PC-3 (cell line): ENCODE measurements at places on chromosomes 2 and 18. TPM values are rescaled to one million over a fixed set of nuclear protein-coding genes. Genes with fewer than 3 reads are reported as not detected.

- H3K4me3 ChIP-seq, result no peak overlapping the region
- no peak overlapping the region for H3K27ac ChIP-seq
- H3K36me3 ChIP-seq, result no peaks in the 10 kb centered on the region
Observed at GRCh38 chr2:217729421-217730053, 273.3 kb downstream of the TNS1 start.

The GALR1 gene
- total RNA-seq, result not detected in 2 replicates

DNA sequence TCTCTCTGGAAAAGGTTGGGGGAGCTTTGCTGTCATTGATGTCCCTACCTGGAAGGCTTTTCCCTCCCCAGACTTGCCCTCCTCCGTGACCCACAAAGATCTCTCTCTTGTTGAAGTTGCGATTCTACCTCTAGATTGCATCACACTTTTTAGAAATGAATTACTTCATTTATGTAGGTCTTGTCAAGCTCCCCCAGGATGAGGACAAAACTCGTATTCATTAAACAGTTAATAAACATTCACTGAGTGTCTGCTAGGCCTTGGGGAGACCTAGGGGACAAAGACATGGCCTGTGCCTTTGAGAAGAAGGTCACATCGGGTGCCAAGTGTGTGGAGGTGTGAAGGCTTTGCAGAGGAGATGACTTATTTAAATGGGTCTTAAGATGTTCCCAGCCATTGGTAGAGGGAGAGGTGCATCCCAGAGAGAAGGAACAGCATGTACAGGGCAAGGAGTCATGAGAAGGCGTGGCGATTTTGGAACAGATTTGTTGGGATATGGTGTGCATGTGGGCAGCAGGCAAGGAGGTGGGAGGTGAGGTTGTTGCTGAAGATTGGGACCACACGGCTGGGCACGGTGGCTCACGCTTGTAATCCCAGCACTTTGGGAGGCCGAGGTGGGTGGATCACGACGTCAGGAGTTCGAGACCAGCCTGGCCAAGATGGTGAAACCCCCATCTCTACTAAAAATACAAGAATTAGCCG, 9.8 kb upstream of the YWHAQ start:
- H3K36me3 ChIP-seq, result no peaks in the 10 kb centered on the region
- DNase-seq, result no peak
- H3K4me1 ChIP-seq, result peaks cover 53% of the 10 kb centered on the region

The DSG2 gene
- total RNA-seq, result 17.2 and 21.1 TPM in 2 replicates

The RTP5 gene
- total RNA-seq, result not detected in 2 replicates

The TUBA4B gene
- total RNA-seq, result not detected in 2 replicates

DNA sequence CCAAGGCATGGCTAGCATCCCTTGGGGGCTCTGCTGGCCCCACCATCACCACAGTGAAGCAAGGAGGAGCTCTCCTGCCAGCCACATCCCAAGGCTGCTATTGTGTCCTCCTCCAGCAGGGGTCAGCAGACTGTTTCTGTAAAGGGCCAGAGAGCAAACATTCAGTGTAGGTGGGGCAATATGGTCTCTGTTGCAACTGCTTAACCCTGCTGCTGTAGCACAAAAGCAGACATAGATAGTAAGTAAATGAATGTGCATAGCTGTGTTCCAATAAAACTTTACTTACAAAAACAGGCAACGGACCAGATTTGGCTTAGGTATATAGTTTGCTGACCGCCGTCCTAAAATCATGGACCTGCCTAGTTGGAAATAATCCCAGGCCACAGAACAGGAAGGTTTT, 36.4 kb upstream of the ZBTB7C start:
- H3K27ac ChIP-seq, result no peak overlapping the region
- H3K4me3 ChIP-seq, result no peak overlapping the region

GRCh38 chr2:168731616-168732015, 70.8 kb upstream of the NOSTRIN start:
- H3K27me3 ChIP-seq, result no peaks in the 10 kb centered on the region
- no peaks in the 10 kb centered on the region for H3K4me1 ChIP-seq
- no peaks in the 10 kb centered on the region for H3K36me3 ChIP-seq
- no peak overlapping the region for H3K4me3 ChIP-seq
- no peak overlapping the region for H3K27ac ChIP-seq

The FOSL2 gene
- total RNA-seq, result 34.2 and 46.8 TPM in 2 replicates

The LONRF2 gene
- total RNA-seq, result 1.1 and 1.3 TPM in 2 replicates

DNA sequence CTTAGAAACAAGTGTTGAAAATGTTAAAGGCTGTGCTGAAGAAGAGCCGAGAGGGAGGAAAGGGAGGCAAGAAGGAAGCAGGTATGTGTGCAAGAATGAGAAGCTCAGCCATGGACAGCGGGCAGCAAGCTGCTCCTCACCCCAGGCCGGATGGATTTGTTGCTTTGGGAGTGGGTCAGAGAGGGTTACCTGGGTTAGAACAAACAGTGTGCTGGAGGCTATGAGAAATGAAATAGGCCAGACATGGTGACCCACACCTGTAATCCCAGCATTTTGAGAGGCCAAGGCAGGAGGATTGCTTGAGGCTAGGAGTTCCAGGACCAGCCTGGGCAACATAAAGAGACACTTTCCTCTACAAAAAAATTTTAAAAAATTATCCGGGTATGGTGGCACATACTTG, 97.5 kb downstream of the TANC1 start:
- H3K27ac ChIP-seq, result no peak overlapping the region
- peaks cover 35% of the 10 kb centered on the region for H3K4me1 ChIP-seq
- H3K4me3 ChIP-seq, result no peak overlapping the region
- H3K27me3 ChIP-seq, result no peaks in the 10 kb centered on the region
- H3K36me3 ChIP-seq, result peaks cover 13% of the 10 kb centered on the region

- DNase-seq, result no peak
- H3K4me3 ChIP-seq, result no peak overlapping the region
- H3K27ac ChIP-seq, result no peak overlapping the region
- no peaks in the 10 kb centered on the region for H3K36me3 ChIP-seq
Observed at GRCh38 chr2:80058562-80058961, 246.0 kb downstream of the LRRTM1 start.

DNA sequence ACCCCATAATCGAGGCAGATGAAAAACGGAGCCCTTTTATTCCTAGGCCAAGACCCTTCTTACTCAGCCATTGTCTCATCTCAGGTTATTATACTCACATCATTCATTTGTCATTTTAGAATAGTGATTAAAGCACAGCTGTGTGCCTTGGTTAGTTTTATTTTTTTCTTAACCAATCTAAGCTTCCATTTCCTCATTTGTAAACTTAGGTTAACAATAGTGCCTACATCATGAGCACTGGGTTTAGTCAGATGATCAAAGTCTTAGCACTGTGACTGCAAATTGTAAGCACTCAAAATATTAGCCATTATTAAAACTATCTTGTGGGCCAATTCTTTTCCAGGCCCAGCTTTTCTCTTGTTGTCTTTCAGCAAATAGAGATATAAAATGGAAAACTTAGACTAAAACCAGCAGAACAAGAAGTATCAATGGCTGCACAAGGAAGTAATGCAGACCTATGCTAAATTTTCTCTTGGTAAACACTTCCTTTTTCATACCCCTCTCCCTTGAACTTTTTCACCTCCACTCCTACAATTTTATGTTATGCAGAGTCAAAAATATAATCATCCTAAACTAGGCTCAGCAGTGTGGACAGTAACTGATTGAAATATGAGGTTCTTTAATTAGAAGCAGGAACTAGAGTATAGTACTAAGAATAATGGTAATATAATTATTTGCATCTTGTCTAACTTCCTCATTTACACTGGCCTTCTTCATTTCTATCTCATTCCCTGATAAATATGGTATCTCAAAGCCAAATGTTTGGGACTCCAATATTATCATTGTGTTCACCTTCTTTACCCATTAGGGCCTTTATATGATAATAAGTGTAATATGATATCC, 21.5 kb upstream of the GALNT3 start:
- DNase-seq, result no peak
- H3K27me3 ChIP-seq, result no peaks in the 10 kb centered on the region
- H3K36me3 ChIP-seq, result no peaks in the 10 kb centered on the region
- no peak overlapping the region for H3K27ac ChIP-seq

GRCh38 chr2:72757177-72757775, 68.6 kb downstream of the EXOC6B start:
- H3K27me3 ChIP-seq, result no peaks in the 10 kb centered on the region
- H3K36me3 ChIP-seq, result peaks cover 9% of the 10 kb centered on the region; the same call in 1 of the 2 replicates
- H3K27ac ChIP-seq, result no peak overlapping the region
- DNase-seq, result no peak
- H3K4me1 ChIP-seq, result no peaks in the 10 kb centered on the region

The NT5DC4 gene
- 0.04 TPM in 1 of 2 replicates, not detected in the other for total RNA-seq

DNA sequence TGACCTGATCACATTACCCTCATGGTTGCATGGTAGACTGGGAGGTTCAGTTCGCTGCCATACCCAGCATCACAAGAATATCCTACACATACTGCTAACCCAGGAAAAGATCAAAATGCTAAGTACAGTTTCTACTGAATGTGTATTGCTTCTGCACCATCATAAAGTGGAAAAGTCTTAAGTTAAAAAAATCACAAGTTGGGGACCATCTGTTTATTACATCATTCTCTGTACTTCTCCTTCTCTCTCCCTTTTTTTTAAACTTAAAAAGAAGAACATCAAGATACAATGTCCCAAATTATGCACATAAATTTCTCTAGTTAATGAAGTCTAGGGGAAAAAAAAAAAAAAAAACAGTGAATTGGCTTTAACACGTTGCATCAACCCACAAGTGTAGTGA, 43.3 kb downstream of the NBAS start:
- no peak overlapping the region for H3K4me3 ChIP-seq
- DNase-seq, result no peak
- H3K27me3 ChIP-seq, result no peaks in the 10 kb centered on the region
- no peak overlapping the region for H3K27ac ChIP-seq
- H3K4me1 ChIP-seq, result no peaks in the 10 kb centered on the region

DNA sequence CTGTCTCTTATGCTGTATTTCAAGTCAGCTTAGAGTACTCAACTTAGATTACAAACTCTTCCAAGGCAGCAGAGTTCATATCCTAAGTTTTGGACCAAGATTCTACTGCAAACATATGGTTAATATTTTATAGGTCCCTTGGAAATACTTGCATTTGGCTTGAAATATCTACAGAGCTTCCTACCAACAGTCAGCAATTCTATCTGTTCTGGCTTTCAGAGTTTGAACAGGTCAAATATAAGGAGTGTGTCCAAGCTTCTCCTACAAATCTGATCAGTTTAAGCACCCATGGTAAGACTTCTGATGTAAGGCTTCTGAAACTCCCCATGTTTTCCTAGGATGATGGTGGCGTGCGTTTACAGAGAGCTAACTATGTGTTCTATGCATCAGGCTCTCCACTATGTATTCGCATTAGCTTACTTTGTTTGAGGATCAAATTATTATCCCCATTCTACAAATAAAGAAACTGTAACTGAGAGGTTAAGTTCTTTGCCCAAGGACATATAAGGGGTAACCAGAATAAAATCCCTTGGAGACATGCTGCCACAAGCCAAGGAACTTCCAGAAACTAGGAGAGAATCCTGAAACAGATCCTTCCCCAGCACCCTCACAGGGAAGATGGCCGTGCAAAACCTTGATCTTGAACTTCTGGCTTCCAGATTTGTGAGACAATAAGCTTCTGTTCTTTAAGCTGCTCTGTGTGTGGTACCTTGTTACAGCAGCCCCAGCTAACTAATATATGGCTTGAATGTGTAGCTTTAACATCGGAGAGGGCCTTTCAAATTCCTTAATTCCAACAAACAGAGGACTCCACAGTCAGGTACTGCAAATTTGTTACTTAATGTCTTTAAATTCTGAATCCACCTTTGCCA, 55.1 kb downstream of the ATP8B1 start:
- H3K27me3 ChIP-seq, result no peaks in the 10 kb centered on the region
- DNase-seq, result no peak
- H3K36me3 ChIP-seq, result no peaks in the 10 kb centered on the region
- H3K4me3 ChIP-seq, result no peak overlapping the region
- H3K27ac ChIP-seq, result peak overlapping the region; percentile 40

DNA sequence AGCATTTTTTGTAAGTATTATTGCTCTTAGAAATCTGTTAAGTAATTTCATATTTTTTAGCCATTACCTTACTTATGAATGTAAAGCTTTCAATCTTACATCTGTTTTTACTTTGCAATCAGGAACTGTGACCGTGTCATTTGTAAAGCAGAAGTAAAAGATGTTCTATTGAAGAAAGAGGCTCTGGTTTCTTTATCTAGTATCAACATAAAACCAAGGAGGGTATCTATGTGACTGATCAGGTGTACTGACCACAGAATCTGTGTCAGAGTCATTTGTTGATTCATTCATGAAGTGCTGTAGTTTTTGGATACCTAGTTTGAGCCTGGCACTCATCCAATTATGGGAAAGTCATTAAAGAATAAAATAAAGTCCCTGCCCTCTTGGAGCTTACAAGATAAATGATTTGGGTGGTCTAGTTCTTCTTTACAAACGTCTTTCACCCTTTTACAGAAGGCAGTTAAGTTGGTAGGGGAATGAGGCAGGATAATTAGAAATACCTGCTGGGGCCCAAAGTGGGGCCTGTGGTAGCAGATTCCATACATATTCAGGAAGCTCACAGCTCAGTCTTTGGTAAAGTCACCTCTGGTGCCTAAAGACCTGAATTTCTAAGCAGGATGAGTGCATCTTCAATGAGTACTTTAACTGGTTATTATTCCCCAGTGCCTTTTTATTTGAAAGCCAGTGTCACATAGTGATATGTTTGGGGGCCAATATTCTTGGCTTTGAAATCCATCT, 260.6 kb upstream of the NT5C1B start:
- peak; percentile 7 for DNase-seq
- no peaks in the 10 kb centered on the region for H3K36me3 ChIP-seq
- no peaks in the 10 kb centered on the region for H3K27me3 ChIP-seq
- H3K4me1 ChIP-seq, result no peaks in the 10 kb centered on the region; the same call in 1 of the 2 replicates
- no peak overlapping the region for H3K4me3 ChIP-seq
- no peak overlapping the region for H3K27ac ChIP-seq

The DCDC2C gene
- not detected in 2 replicates for total RNA-seq

DNA sequence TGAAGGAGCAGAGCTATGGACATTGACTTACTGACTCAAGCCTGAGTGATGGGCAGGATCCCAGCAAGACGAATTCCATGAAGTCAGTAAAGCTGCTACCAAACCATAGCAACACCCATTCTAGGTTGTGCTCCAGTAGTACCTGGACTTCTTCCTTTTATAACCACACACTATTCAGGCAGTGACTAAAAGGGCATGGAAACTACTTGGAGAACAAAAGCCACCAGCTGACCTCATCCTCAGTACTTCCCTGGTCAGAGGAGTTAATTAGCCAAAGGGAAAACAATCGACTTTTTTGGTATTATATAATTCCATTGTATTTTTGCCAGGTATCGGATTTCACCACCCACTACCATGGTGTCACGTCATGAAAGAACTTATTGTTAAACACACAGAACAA, 237.1 kb downstream of the TTC32 start:
- H3K27ac ChIP-seq, result no peak overlapping the region
- peak; percentile 31 for DNase-seq
- peaks cover 18% of the 10 kb centered on the region for H3K4me1 ChIP-seq
- H3K36me3 ChIP-seq, result no peaks in the 10 kb centered on the region
- H3K4me3 ChIP-seq, result no peak overlapping the region
- H3K27me3 ChIP-seq, result no peaks in the 10 kb centered on the region
